ENCODE measurements at places on chromosomes 7 and 10.

- DNase-seq, result no peak
Observed at GRCh38 chr7:40978047-40978446, 724.8 kb downstream of the INHBA start.

DNA sequence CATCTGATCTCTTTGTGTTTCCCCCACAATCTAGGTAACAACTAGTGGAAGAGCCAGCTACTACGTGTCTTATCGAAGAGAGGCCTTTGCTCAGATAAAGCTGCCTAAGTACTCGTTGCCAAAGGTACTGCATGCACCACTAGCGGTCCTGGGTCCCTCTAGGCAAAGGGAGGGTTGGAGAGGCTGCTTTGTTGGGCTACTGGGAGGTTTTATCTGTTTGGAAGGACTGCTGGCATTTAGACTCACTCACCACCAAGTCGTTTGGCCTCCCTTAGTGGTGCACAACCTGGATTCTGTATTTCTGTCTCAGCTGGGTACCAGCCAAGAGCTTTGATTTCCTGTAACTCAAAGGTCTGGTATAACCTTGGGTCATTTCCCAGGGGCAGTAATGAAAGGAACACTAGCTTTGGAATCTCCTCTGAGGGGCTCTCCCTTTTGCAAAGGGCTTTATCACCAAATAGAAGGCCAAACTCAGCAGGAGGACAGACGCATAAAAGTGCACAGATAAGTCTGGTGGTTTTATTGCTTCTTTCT is 498.3 kb downstream of the SORCS3 start:
- no peak for DNase-seq

DNA sequence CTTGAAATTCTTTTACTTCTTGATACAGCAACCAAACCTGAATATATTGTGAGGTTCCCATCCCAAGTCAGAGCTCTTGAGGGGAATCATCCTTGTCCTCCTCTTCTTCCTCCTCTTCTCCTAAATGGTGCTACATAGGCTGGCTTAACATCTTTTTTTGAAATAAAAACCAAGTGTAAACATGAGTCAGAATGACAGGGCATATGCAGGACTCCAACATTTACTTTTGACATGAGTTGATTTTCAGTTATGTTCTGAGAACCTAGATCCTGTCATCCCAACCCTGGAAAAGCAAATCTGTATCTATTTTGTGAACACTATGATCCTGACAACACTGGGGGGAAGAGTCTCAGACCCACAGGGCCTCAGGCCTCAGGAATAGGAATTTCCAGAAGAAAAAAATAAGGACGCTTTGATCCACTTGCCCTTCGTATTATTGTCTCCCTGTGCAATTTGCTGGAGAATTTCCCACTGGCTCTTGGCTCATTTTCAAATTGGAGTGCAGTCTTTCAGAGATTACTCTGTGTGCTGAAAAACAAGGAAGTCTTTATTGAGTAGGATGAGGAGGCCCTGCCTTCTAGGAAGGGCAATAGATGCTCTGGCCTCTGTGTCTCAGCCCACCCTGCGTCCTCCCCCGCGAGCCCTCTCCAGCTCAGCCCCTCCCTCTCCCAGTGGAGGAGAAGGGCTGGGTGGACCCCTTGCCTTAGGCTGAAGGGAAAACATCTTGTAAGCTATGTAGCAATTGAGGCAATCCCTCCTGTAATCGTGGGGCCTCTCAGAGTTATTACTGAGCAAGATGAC is 121.6 kb downstream of the CREB5 start:
- DNase-seq, result no peak

DNA sequence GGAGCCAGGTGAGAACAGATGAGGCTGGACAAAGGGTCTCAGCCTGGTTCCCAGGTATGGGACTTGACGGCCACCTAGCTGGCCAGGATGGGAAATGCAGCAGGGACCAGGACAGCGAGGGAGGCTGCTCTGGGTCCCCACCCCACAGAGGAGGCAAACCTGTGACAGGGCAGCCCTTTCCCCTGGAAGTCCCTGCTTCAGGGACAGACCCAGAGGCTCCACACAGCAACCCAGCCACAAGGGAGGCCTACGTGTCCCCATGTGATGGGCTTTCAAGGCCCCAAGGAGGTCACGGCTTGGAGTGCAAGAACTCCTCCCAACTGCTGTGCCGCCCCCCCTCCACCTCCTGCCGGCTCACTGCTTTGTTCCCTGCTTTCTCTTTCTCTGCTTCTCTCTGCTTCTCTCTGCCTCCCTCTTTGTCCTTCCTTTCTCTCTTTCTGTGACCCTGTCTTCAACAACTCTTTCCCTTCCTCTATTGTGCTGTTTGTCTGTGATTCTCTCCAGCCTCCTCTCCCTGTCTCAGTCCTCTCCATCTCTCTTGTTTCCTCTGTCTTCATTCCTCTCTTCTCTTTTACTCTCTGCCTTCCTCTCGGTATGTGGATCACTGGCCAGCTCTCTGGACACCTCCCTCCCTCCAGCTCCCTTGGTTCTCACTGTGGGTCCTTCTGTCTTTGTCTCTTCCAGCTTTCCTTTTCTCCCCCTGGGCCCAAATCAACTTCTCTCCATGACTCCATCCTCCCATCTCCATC is 9.6 kb upstream of the EIF5AL1 start:
- DNase-seq, result no peak

DNA sequence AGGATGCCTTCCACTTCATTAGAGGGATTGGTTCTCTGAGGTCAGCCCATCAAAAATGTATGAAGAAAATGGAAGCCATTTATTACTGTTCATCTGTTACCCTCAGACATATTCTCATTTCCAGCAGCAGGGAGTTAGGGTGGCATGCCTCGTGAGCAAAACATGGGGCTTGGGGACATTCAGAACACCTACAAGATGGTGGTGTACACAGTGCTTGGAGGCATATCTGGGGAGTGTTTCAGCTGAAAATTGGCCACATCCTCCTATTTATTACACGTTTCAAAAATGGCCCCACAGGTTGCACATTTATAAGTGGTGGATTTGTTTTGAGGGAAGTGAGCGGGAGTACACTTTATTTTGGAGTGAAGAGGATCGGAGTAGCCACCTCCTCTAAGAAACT is 93.4 kb downstream of the SPAG6 start:
- DNase-seq, result no peak

DNA sequence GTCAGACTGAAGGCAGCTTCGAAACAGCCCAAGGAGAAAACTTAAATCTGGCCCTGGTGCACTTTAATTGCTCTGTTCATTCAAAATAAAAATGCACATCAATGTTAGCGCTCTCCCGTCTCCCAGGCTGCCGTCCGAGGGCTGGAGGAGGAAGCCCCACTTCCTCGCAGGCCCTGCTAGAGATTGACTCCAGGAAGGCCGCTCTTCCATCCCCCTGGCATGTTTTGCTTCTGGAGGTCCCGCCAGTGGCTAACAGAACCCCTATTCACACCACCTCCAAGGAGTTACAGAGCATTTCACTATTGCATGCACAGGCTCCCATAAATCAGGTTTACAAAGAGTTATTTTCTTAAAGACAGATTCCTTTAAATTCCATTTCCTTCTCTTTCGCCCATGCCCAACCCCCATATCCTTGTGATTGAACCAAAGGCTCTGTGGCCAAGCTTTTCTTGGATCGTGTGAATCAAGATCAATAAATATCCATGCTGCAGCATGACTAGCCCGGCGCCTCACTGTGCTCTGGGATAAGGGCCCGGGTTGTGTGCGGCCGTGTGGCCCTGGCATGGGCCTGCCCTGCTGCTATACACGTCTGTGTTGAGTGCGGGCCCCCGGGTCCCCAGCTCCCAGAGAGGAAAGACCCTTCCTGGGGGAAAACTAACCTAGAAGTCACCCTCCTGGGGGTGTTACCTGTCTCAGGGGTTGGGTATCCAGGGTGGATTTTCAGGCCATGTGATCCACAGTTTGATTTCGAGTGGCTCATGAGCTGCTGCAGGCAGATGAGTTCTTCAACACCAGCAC is 118.7 kb upstream of the GDF10 start:
- DNase-seq, result no peak

DNA sequence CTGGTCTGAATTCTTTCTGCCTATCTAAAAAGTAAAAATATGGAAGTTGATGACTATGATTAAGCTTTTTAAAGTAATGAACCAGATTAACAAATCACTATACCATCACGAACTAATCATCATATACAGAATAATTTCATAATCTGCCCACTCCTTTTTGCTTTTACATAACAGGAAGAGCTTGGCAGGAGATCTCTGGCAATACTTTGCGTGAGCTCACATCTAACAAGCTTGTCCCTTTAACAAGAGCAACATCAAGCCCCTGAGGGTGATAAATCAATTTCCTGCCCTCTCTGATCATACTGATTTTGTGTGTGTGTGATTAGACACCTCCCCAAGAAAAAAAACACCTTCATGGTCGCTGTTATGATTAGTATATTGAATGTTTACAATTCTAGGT is 143.5 kb upstream of the ASAH2 start:
- DNase-seq, result no peak

GRCh38 chr7:141251957-141252356 is 178.1 kb downstream of the TMEM178B start:
- DNase-seq, result no peak

DNA sequence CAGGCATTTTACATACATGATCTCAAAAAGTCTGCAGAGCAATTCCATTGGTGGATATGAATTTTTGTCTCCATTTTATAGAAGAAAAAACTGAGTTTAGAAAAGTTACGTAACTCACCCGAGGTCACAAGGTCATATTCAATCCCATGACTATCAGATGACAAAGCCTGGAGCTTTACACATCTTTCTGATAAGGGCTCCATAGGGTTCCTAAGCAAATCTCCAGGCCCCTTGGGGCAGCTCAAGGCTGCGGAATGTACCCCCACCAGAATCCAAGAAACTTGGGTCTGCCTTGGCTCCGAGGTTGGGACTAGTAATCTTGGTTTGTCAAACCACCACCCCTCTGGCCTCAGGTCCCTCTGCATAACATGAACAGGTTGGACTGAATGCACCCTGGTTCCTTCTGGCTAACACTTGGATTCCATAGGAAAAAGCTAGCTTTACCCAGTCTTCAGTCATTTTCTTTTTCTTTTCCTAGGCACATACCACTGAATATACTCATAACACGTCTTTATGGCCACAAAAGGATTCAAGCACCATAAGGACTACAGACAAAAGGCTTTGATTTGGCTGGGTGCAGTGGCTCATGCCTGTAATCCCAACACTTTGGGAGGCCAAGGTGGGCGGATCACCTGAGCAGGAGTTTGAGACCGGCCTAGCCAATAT is 55.5 kb downstream of the PIP4K2A start:
- DNase-seq, result no peak

DNA sequence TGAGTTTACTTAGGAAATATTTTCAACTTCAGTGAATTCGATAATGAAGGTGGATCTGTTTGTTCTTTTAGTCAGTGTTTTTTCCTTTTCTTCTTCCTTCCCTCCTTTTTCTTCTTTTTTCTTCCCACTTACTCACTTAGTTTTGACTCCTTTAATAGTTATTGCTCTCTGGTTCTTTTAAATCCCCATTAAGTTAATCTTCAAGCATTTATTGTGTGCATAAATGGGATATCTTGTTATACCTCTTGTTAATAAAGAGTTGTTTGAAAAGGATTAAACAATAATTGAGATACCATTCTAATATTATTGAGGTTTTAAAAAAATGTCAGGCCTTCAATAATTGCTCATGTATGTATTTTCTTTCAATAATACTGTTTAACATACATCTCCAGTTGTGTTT is 19.5 kb downstream of the STAM start:
- DNase-seq, result no peak

DNA sequence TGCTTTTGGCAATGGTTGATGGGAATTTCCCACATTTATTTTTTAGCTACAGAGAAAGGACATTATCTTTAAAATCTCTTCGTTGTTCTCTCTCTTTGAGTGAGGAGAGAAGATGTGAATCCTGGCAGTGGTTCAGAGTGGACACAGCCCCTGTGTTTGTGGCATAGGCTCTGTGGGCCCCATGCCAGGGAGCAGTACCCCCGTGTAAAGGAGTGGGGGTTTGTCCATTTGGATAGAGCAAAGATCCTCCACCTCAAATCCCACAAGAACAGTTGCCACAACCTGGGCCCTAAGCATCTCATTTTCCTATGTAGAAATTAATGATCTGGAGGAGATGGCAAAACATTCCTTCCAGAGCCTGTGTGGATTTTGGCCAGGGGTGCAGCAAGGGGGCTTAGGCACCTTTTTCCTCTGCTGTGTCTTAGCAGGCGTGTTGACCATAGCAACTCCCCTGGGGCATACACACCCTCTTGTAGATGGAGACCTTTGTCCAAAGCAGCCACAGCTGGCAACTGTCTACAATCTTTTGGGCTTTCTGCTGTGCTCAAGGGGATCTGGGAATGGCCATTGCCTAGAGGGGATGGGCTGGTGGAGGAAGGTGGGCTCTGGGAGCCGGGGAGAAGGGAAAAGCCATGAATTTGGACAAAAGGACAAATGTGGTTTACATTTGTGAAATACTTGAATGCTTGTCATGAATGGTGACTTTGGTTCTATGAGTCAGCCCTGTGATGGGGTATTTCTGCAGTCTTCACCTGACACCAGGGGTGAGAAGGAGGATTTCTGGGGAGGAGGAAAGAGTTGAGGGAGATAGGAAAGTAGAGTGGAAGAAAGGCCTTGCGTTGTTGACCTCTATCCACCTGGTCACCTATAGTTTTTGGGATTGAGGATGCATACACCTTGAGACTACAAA is 92.0 kb downstream of the TCF7L2 start:
- DNase-seq, result no peak

GRCh38 chr7:110650328-110650727 is 440.6 kb upstream of the LRRN3 start:
- no peak for DNase-seq

- no peak for DNase-seq
Observed at GRCh38 chr7:114818501-114818900, 103.4 kb upstream of the MDFIC start.

DNA sequence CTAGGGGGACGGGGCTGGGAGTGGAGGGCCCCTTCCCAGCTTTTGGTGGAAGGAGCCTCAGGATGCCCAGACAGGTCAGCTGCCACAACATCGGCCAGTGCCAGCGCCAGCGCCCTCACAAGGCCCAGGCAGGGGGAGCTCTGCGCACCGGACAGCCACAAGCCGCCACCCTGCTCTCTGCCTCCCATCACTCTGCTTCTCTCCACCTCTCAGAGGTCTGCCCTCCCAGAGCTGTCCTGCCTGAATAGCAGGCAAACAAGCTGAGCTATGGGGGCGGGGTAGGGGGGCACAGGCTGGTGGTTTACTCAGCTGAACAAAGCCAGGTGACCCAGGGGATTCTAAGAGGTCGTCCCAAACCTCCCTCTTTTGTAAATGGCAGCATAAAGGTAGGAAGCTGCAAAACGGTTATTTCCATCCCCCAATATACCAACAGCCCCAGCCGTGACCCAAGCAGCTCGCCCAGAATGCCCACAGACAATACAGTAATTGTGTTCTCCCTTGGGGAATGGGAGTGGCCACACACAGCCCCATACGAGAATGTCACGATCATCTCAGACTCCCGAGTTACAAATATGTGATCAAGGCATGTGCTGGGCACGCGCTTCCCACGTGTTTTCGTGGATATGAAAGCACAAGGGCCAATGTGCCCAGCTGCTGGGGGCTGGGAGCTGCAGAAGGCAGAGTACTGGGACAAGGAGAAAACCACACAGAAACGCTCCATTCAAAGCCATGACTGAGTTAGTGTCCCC is 19.7 kb downstream of the FAM53B start:
- no peak for DNase-seq

DNA sequence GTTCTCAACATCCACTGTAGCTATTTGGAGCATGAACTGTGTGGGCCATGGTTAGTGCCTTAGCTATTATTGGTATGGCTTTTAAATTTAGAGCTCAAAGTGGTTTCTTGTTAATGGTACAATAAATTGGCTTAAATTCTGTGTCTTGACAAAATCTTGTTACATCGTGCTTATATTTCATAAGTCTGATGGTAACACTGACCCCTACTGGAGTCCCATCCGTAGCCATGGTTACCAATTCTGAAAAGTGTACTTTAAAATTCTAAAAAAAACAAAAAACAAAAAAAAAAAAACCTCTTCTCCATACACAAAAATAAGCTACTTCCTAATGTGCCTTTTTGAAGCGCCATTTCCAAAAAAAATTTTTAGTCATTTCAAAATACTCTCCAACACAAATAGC is 6.4 kb upstream of the RPP30 start:
- no peak for DNase-seq

Data from DMS 273 treated with DMSO at 0.1 percent for 48 hours (cell line).